ENCODE measurements at places on chromosomes 2 and 18.

- no peak for DNase-seq
These were observed 57.9 kb upstream of the GLI2 start for GRCh38 chr2:120677696-120678247.

GRCh38 chr2:156892467-156893281 is 364.8 kb upstream of the GALNT5 start:
- DNase-seq, result no peak

- DNase-seq, result no peak
These were observed 108.2 kb upstream of the TWIST2 start for GRCh38 chr2:238739668-238740067.

DNA sequence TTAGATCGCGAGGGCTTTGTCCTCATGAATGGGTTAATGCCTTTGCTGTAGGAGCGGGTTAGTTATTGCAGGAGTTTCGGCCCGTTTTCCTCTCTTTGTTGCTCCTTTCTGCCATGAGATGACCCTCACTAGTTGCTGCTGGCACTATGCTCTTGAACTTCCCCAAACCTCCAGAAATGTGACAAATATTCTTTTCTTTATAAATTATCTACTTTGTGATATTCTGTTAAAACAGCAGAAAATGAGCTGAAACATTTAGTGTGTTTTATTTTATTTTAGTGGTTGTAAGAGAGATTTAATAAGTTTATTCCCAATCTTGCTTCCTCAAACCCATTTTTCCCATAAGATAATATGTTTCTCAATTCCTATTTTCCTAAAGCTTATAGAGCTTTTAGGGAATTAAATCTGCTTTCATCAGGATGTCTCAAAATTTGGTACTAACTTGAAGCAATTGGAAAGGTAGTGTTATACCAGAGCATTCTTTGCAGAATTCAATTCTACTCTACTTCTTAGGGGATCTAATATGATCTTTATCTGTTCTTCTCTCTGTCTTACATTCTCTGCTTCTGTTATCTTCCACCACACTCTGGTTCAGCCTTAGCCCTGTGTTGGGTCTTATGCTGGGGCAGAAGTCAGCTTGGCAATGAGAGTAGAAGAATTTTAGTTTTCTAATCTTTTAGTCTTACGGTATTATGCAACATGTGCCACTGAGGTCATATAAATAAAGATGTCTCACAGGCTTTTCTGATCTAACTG is 23.1 kb downstream of the DDX1 start:
- no peak for DNase-seq

DNA sequence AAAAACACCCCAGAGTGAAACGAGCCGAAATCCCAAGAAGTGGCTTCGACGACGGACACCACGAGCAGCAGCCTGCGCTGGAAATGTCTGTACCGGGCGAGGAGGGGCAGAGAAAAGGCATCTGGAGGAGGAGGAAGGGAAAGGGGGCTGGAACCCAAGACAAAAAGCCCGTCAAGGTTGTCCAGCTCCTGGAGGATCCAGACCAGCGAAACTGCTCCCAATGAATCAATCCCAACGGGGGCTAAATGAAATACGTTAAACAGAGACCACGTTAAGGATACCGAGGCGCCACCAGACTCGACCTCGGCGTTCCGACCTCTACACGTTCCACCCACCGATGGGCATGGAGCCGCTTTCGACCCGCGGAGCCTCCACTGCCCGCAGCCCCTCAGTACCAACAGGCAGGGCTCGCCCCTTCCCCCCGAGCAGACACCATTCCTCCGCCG is 400 bp downstream of the CCDC88A start:
- DNase-seq, result no peak

- no peak for DNase-seq
These were observed 49.3 kb downstream of the MTERF4 start for GRCh38 chr2:241052677-241053360.

- DNase-seq, result no peak
These were observed 3.0 kb downstream of the CDKL4 start for GRCh38 chr2:39240758-39241157.

GRCh38 chr2:12720754-12721378 is 4.1 kb downstream of the TRIB2 start:
- DNase-seq, result no peak

DNA sequence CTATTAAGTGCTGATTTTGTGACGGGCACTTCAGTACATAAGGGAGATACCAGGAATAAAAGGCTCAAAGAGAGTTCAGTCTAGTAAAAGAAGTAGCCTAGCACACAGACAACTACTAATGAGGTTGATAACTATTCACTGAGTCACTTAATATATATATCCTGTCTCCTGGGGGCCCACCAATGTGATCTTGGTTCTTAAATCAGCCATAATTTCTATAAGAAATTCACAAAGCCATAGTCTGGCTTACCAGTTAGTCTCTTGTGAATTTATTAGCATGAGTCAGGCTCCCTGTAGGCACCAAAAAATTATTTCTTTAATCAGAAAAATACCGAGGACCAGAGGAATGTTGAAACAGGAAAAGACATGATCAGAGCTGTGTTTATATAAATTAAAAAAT is 10.4 kb downstream of the KCNE4 start:
- DNase-seq, result no peak

DNA sequence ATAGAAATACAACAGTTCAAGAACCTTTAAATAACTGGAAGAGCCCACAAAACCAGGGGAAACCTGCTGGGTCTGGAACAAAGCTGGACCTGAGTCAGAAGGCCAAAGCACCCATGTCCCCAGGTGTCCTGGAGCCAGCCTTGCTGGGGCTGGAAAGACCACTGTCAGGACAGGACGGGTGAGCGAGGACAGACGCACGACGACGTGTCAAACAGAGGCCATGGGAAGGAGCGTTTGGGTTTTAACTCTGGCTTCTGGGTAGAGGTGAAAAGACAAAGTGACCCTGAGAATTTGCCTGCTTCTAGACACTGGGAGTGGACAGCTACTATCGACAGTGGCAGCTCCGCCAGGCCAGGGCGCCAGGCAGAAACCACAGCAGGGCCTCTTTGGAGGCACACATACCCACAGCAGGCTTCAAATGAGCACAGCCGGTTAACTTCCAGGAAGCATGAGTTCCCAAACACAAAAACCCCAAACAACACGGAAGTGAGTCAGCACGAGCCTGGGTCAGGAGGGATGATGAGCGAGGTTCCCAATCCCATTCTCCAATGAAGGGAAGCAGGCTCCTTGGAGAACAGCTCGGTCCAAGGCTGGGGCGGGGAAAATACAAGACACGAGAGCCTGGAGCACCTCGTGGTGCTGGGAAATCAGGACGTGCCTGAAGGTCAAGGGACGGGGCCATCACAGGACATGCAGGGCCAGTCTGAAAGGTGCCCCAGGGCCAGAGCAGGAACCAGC is 208.0 kb downstream of the TWIST2 start:
- no peak for DNase-seq

Measured in activated CD8-positive, alpha-beta memory T cell treated with anti-CD3 and anti-CD28 coated beads, Interleukin-2, amount 50 U/mL, for 48 hours (primary cell).